ENCODE measurements at places on chromosomes 12 and 14.

DNA sequence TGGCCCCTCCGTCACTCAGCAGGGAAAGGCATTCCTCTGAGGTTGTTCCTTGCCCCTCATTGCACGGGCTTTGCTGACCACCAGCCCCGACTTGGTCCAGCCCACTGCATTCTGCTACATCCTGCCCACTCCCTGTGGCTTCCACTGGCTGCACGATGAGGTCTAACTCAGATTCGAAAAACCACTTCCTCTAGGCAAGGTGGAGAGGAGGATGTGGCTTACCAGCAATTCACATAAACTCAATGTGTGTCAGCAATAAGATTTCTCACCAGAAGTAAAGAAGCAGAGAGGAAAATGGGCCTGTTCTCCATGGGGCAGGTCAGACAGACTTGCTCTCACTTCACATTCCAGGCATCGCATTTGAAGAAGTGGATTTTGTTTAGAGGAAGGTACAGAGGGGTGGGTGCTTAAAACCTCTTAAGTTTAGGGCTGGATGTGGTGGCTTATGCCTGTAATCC is 14.7 kb downstream of the GPR68 start:
- DNase-seq: peak; percentile 42

DNA sequence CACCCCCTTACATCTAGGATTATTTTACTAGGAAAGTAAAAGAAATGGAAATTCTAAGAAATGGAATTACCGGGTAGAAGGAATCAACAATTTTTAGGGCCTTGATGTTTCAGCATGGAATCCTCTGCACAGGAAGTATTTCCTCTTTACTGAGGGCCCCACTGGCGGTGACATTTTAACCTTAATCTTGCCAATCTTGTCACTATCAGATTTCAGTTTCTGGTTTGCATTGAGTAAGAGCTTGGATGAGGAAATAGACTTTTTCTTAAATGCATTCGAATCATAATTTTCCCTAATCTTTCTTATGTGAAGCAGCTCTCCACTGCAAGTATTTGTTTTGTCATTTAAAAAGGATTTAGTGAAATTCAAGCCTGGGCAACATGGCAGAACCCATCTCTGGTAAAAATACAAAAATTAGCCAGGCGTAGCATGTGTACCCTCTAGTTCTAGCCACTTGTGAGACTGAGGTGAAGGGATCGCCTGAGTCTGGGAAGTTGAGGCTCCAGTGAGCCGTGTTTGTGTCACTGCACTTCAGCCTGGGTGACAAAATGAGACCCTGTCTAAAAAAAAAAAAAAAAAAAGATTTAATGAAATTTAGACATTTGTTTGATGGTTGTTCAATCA is 40.7 kb downstream of the TPCN1 start:
- DNase-seq: no peak

GRCh38 chr12:52965337-52965731 is 16.4 kb downstream of the KRT18 start:
- no peak for DNase-seq

- DNase-seq: no peak
These were observed 198.1 kb downstream of the ETV6 start for GRCh38 chr12:11847539-11847938.

DNA sequence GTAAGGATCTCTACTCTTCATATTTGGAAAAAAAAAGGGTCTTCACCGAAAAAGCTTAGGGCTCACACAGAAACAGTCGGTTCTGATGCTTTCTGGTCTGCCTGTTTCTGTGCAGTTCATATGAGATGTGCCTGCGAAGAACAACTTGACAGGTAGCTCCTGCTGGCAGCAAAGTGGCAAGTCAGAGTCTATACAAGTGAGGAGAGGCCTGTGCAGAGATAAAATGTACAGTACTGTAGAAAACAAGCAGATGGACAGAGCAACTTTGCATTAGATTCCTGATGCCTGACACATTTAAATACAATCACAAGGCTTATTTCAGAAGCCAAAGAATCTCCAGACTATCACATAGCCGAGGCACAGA is 936.0 kb downstream of the DIO2 start:
- DNase-seq: no peak

- no peak for DNase-seq
These were observed 48.6 kb upstream of the GTF2A1 start for GRCh38 chr14:81269100-81269978.

GRCh38 chr12:107032266-107032665 is 45.3 kb upstream of the MTERF2 start:
- DNase-seq: no peak

Data from CD8-positive, alpha-beta memory T cell (primary cell).